CD8-positive, alpha-beta memory T cell (primary cell): ENCODE measurements at places on chromosomes 7 and 10. TPM values are rescaled to one million over a fixed set of nuclear protein-coding genes. Genes with fewer than 3 reads are reported as not detected.

PLPP4 gene
- total RNA-seq = not detected

CALCR gene
- not detected for total RNA-seq

DYNC1I1 gene
- total RNA-seq = not detected

GATA3 gene
- 48.9 TPM for total RNA-seq

EFCAB10 gene
- total RNA-seq = not detected

PLEKHS1 gene
- total RNA-seq = not detected

NYAP1 gene
- total RNA-seq = 0.13 TPM

CCDC172 gene
- not detected for total RNA-seq

MUC3A gene
- not detected for total RNA-seq
